ENCODE measurements at places on chromosomes 3 and 15. TPM values are rescaled to one million over a fixed set of nuclear protein-coding genes. Genes with fewer than 3 reads are reported as not detected.

Gene GPR87
- not detected for total RNA-seq

Gene CFAP20DC
- not detected for total RNA-seq

Gene RAD51
- total RNA-seq = 0.32 TPM

Gene MBD4
- 37.1 TPM for total RNA-seq

Gene CPLX3
- total RNA-seq = not detected
